DMS79 treated with DMSO at 0.1 percent for 48 hours (cell line): ENCODE measurements at places on chromosomes 3 and 15.

DNA sequence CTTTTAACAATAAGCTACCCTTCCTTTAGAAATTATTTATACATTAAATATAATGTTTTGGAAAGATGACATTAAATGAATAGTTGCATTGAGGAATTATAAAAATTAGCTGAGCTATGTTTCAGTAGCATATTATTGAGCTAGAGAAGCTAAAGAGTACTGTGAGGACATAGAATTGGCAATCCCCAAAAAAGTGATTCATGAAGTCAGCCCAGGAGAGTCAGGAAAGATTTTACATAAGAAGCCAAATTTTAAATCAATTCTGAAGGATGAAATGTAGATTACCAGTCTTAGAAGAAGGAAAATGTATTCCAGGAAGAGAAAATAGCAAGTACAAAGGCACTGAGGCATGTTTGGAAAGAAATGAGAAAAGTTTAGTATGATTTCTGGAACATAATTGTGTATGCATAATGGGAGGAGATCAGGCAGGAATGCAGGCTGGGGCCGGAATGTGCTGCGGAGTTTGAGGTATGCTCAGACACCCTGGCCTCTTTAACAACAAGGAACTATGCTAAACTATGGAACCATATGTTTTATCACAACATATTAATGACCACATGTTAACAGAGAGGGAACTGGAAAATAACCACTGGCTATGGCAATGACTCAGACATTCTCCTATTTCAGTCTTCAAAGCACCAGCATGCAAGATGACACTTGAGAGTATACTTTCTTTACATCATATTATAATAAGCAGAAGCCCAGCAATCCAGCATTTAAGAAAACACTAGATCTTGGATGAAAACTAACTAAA, 103.3 kb upstream of the COL8A1 start:
- DNase-seq, result no peak

GRCh38 chr3:39752019-39752637, 57.3 kb upstream of the MYRIP start:
- DNase-seq, result no peak

GRCh38 chr15:57541805-57542504, 49.7 kb upstream of the MYZAP start:
- peak; percentile 8 for DNase-seq

- DNase-seq, result peak; percentile 0
These were observed 104.0 kb downstream of the VGLL4 start for GRCh38 chr3:11539677-11540076.
